ENCODE measurements at places on chromosomes 5 and 9.

- DNase-seq, result no peak
Measured at GRCh38 chr5:57711471-57711870, 228.9 kb upstream of the ACTBL2 start.

DNA sequence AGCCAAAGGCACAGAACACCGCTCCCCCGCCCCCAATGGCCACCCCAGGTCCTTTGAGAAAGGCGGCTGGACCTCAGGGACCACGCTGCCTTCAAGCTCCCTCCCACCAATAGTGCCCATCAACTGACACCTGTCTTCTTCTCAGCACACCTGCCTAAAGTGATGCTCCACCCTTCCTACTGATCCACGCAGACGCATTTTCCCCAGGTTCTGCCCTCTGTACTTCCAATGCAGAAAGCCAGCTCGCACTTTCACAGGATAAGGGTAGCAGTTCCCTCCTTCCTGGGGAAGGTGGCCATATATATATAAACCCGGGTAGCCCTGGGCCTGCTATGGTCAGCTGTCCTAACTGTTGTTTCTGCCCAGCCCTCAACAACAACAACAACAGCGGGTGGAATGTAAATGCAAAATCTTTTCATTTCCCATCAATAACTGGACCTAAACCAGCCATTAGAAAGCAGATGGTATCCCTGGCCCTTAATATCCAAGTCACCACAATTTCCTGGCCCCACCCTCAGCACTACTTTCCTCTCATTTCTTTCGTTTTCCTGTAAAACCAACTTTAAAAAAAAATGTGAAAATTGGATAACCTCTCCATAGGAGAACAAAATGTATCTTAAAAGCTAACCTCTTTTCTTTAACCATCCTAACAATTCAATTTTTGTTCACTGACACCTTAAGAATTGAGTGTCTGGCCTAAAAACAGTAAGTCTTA is 1.7 kb downstream of the GOLM1 start:
- no peak for DNase-seq

DNA sequence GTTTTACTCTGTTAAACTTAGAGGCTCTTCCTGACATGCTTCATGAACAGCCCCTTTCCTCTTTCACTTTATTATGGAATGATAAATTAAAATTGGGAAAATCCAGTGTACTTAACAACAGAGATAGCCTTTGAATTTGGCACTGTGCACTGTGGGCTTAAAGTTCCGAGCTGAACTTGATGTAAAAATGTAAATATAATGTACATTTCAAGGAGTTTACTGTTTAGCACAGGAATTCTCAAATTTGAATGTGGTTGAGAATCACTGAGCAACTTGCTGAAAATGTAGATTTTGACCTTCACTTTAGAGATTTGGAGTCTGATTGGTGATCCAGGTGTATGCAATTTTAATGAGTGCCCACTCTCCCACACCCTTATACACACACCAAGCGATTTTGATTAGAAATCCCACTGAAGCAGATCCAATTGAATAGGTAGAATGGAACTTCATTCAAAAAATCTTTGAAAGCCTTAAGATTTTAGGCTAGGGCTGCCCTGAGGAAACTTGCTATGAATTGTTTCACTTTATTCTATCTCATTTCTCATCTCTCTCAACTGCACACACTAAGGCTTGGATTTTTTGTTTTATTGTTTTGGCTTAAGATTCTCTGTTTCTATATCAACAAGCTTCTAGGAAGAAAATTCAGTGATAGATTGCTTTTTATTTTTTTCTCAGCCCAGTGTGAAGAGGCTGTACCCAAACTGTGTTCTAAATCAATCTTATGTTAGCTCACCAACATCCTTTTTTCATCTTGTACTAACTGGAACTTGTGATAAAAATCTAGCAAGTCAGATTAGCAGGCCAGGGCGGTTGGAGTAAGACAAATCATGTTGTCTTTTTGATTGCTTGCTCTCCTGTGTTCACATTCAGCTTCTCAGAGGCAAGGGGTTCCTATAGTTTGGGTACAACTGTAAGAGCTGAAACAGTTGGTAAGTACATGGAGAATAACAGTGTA is 22.9 kb downstream of the NUDT12 start:
- no peak for DNase-seq

DNA sequence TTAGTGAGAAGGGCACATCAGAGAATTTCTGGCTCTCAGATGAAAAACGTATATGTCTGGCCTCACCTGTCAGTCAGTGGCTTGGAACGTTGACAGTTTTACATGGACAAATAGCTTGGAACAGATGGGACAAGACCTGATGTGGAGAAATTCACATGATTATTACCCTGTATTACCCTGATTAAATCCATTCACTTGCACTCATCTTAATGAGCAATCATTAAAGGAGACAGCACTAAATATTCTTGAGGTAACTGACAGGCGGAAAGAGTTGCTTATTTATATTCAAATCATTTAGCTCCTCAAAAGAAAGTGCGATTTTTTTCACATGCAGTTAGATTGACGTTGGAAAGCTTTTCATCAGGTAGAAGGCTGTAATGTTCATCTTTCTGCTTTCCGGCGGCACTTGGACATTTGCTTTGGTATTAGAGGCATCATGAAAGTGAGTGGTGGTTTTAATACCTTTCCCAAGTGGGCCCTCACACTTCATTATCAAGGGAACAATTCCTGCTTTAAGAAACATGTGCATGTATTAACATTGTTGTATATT is 11.7 kb upstream of the TAS2R1 start:
- DNase-seq, result no peak

DNA sequence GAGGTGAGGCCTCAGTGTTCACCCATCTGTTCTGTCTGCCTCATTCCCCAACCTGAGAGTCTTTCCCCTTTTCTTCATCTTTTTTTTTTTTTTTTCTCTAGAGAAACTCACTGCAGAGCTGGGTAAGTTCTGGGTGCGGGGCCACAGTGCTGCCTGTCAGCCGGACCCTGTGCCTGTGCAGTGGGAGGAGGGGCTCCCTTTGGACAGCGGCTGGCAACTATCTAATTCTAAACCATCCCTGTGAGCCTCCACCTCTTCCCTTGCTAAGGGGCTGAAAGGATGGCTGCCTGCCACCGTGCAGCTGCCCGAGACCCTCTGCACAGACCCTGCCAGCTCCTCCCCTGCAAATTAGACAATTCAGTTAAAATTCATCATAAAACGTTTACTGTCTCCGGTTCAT is 14.1 kb downstream of the BTNL9 start:
- no peak for DNase-seq

DNA sequence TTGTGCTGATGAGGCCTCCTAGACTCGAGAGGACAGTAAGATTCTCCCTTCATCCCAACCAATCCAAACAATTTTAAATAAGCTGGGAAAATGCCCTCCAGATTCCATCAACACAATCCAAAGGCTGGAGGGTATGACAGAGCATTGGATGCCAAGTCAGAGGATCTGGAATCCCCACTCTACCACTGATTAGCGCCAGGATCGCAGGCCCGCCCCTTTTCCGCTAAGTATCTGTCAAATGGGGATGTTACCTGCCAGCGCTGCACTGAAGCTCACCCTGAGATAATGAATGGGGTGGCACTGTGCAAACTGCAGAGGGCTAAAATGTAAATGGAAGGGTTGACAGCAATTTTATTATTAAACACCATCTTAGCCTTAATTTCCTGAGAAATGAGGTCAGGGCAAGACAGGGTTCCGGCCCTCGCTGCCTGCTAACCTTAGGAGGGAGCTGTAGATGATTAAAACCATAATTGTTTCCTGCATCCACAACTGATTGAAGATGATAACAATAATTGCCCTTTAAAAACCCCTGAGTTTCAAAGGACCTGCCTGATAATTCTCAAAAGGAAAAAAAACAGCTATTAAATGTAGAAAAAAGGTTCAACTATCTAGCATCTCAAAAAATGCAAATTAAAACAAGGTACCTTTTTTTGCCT is 31.6 kb upstream of the GABBR2 start:
- no peak for DNase-seq

DNA sequence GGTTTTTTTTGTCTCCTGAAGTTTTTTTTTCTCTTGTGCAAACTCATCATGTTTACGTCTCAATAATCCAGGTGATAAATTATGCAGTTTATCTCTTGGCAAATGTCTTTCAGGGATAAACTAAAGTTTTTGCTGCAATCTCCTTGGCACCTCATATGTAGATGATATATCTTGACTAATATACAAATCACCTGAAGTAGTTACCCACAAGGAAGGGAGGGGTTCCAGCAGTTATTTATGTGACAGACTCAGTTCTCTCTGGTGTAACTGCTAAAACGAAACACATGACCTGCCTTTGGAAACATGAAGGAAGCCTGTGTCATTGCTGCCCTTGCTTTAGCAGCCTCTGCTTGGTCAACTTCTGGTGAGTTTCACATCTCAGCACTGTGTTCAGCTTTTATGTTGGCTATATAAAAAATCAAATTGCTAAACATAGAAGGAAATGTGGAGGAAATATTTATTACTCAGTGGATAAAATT is 39.3 kb upstream of the KIAA1958 start:
- DNase-seq, result no peak

DNA sequence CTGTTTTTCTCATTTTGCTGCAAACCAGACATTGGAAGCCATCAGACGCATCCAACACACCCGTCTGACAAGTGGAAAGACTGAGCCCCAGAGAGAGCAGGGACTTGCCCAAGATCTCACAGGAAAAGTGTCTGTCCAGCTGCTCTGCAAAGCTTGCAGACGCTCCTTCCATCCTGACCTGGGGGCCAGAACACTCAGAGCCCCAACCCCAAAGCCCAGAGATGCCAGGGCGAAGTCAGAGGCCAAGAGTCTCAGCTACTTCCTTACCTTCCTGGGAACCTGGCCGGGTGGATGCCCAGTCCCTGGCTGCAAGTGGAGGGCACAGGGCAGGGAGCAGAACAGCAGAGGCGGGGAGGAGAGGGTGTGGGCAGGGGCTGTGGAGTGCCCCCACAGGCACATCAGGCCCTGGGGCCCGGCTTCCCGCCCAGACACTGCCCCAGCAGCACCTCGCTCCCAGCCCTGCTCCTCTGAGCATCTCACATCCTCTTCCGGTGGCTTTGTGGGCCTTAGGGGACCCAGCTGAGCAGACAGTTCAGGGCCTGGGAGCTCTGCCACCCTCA is 9.7 kb upstream of the RALGDS start:
- no peak for DNase-seq

GRCh38 chr5:94691949-94692348 is 73.5 kb downstream of the SLF1 start:
- DNase-seq, result no peak

DNA sequence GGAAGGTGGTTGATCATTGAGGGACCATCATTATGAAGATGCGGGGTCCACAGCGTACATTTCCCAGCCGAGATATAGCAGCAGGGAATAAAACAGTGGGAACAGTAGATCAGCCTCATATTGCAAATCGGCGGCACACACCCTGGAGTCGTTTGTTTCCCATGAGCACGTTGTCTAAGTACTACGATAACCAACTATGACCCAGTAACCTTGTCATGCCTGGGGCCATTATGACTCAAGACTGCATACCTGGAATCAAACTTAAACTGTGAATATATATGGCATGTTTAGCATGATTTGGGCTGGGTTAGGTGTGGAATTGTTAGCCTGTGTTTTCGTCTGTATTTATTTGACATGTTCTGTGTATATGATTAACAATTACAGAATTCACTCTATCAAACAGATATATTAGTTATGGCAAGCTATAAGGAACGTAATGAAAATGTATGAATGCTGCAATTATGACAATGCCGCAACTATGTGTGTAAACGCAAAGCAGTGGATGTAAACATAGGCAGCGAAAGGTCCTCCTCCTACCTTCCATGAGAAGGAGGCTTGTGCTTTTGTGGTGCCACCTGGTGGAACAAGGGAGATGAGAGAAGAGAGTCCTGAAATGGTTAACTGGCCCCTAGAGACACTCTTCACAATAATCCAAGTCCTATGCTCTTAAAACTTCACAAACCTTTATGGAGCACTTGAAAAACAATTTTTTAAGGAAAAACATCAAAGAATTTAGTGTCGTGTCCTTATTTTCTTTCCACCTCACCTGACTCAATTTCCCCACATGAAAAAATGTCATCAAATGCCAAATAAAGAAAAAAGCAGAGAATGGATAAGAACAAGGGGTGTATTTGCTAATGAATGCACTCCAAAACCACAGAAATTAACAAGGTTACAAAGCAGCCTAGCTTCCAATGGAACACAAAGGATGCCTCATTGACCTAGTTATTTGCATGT is 47.1 kb downstream of the SEMA5A start:
- no peak for DNase-seq

GRCh38 chr5:111764019-111764418 is 7.0 kb upstream of the NREP start:
- no peak for DNase-seq

DNA sequence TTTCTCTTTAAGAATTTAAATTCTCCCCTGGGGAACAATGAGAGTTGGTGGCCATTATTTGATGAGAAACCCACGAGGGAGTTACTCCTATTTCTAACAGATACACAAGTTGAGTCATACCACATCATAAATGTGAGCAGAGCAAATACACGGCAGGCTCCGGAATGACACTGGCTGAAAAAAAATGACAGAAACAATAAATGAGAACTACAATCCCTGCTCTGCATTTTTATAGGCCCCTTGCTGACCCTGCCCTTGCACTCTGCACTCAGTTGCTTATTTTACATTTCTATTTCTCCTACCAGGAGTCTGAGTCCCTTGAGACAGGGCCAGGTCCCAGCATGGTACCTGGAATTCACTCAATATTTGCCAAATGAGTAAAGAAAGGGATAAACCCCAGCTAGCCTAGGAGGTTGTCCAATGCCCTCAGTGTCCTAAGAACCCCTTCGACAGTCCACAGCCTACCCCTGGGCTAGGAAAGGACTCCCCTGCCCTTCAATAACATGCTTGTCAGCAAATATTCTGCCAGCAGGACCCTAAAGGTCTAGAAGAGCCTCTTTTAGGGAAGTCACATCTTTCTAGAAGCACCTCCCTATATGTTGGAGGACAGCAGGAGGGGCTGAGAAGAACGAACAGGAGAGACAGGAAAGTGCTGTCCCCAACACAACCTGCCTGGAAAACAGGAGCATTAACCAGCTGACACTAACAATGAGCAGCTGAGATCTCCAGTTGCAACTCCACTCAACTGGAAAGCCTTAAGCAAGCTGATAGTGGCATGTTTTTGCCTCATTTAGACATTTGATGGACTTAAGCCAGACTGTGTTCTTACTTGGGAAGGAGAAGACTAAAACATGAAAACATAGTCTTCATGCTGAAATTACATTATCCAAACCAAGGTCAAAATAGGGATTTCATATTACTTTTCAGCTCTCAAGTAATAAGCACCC is 191.2 kb downstream of the ACTL7B start:
- no peak for DNase-seq

- DNase-seq, result no peak
Measured at GRCh38 chr5:73917433-73917832, 291.4 kb downstream of the ARHGEF28 start.
